ENCODE measurements at places on chromosomes 7 and 10. TPM values are rescaled to one million over a fixed set of nuclear protein-coding genes. Genes with fewer than 3 reads are reported as not detected.

OLAH gene
- not detected for total RNA-seq

TRIL gene
- 0.37 TPM for total RNA-seq

SLC18A3 gene
- total RNA-seq: not detected

PLEKHS1 gene
- 0.04 TPM for total RNA-seq

PRKAR2B gene
- total RNA-seq: 8.6 TPM

FAM131B gene
- total RNA-seq: 2.4 TPM

DGKI gene
- under 0.01 TPM for total RNA-seq

EGFR gene
- 12.6 TPM for total RNA-seq

RELN gene
- total RNA-seq: under 0.01 TPM

XRCC2 gene
- 13.6 TPM for total RNA-seq

AKR1C4 gene
- not detected for total RNA-seq

SLC26A5 gene
- not detected for total RNA-seq

HOXA4 gene
- 2.9 TPM for total RNA-seq

DUSP5 gene
- 46.7 TPM for total RNA-seq

SNCG gene
- total RNA-seq: 10.8 TPM

COL13A1 gene
- 59.4 TPM for total RNA-seq

AGR2 gene
- not detected for total RNA-seq

All from A375 (cell line).